ENCODE measurements at places on chromosomes 7 and 10. TPM values are rescaled to one million over a fixed set of nuclear protein-coding genes. Genes with fewer than 3 reads are reported as not detected.

FAM20C gene
- total RNA-seq, result 0.08 TPM

CYP3A7 gene
- not detected for total RNA-seq

NEUROG3 gene
- not detected for total RNA-seq

CNNM1 gene
- total RNA-seq, result not detected

TMEM26 gene
- total RNA-seq, result not detected

GRID2IP gene
- total RNA-seq, result not detected

DNA sequence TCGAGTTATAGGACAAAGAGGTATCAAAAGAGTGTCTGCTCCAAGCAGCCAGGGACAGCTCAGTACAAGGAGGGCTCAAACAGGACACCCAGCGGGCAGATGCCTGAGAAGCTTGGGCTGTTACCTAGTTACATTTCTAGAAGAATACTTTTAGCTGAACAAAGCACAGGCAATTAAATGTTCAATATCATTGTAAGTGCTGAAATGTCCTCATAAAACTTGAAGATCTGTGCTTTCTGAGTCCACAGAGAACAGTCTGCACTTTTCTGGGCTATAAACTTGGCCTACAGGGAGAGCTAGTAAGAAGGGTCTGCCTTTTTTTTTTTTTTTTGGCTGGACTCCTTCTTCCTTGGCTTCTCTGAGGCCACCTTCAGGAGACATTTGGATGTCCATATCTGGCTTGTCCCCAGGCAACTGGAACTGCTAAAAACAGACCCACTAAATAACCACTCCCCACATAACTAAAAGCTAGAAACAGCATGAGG lies 123.2 kb downstream of the SLC16A9 start:
- DNase-seq, result no peak

- no peak for DNase-seq
These were observed 6.6 kb downstream of the C10orf90 start for GRCh38 chr10:126663880-126664279.

GRCh38 chr10:95260909-95261552 lies 29.8 kb downstream of the PDLIM1 start:
- no peak for DNase-seq

- no peak for DNase-seq
These were observed 43.6 kb downstream of the ADRB1 start for GRCh38 chr10:114087255-114087654.
